Activated CD8-positive, alpha-beta memory T cell treated with anti-CD3 and anti-CD28 coated beads for 1 hour (primary cell): ENCODE measurements at places on chromosomes 5 and 9.

DNA sequence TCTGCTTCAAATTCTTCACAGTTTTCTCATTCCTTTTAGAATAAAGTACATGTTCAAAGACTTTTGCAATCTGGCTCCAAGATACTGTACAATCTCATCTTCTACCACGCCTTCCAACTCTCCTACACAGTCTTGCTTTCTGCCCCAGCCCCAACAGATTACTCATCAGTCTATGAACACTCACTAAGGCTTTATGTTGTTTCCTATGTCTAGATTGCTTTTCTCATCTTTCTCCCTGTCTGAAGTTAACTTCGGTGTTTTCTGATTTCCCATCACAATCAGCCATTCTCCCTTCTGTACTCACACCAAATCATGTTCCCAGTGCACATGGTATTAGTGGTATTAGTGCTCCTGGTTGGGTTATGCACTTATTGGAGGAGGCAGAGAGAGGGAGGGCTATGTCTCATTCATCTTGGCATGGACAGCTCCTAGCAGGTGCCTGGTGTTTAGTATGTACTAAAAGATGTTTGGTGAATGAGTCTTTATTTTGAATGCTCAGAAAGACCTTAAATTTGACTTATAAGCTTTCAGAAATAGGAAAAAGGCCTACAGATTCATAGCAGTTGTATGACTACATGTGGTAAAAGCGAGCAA lies 44.0 kb upstream of the ZNF608 start:
- DNase-seq = no peak

DNA sequence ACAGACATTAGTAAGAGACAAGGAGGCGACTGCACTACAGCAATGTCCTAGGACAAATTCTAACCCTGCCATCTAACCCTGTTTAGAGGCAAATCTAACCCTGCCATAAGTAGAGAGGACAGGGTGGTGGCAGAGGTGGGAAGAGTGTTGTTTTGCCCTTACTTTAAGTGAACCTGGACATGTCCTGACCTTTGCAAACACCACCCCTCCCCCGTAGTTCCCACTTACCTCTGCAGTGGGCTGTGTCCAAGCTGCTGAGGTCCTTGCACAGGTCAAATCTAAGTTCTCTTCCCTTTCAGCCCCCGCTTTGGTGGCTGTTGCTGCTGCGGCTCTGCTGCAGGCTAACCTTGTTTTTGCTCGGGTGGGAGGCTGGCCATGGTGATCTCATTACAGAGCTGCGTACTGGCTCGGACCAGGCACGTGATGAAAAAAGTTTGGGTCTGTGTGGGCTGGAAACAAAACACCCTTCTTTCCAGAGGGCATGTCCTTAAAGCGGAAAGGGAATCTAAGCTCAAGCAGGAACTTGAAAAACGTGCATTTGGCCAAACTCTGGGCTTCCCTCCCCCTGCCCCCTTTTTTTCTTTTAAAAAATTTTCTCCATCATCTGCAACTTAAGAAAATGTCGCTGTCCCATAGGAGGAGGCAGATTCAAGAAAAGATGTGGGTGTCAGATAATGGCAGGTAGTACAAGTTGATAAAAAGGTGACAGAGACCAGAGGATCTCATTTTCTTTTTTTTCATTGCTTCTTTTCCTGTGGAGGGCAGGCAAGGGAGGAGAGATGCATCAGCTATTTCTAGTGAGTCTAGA lies at the start of gene FAXDC2:
TSS of gene FAXDC2 (minus strand) at position 349 of the 808 bp plus-strand sequence. CDS start 12,425 bp downstream, outside the sequence.
- no peak for DNase-seq

- no peak for DNase-seq
These were observed 694 bp upstream of the PLAA start for GRCh38 chr9:26947736-26948135.

DNA sequence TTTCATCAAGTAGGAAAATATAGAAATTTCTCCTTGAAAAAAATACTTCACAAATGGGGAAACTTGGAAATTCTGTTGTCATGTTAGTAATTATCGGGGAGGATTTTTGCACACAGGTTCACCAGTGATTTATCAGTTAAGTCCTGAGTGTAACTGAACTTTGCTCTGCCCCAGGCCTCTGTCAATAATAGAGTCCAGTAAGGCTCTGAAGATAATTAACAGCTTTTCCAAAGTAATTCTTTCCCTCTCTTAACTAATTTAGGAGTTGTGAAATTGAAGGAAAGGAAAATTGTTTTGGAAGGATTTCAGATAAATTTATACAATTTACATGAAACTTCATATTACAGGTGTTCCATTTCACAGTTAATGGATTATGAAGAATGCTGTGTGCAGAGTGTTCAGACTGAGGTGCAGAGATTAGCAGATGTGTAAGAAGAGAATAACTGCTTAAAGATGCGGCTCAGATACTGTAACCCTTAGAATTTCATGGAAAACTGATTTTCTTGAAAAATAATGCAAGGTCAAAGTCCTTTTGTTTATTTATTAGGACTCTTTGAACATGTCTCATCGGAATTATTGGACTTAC lies 2.9 kb upstream of the AGXT2 start:
- no peak for DNase-seq

- no peak for DNase-seq
These were observed 384.6 kb upstream of the SLC30A5 start for GRCh38 chr5:68709239-68709638.

DNA sequence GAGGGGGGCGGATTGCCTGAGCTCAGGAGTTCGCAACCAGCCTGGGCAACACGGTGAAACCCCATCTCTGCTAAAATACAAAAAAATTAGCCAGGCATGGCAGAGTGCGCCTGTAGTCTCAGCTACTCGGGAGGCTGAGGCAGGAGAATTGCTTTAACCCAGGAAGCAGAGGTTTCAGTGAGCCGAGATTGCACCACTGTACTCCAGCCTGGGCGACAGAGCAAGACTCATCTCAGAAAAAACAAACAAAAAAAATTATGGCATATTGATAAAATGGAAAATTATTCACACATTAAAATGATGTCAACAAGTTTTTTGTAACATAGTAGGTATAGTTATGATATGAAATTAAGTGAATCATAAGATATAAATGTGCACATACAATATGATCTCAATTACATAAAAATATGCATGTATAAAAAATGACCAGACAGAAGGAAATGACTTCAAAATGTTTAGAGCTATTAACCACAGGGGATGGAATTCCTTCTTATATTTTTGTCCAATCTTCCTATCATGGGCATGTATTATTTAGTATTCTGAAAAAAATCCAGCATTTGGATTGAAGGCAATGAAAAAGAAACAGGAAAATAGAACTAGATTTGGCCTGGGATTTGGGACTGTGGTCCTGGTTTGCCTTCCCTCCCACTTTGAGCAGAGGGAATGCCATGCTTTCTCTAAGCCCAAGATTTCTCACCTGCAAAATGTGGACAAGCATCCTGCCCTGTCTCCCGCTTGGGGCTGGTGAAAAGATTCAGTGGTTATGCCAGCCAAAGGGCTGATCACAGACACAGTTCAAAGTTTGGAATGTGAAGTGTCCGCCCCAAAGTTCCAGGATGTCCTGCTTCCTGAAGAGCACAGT lies 19.5 kb downstream of the SPAAR start:
- DNase-seq = no peak

- DNase-seq = no peak
These were observed 2.3 kb upstream of the RASEF start for GRCh38 chr9:83065233-83065632.

DNA sequence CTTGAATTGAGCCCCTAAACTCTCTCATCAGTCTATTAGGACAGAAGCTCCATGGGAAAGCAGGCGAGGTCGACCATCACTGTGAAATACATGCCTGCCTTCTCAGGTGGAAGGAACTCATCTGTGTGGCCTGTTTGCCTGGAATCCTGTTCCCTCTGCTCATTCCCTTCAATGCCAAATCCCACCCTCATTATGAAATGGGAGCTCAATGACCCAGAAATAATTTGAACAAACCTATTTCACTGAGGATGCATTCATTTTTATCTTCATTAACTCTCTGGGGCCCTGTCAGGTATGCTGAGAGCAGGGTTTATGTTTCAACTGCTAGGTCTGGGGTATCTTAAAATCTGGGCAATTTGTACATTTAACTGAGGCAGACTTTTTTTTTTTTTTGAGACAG lies 142.2 kb downstream of the MED27 start:
- no peak for DNase-seq

GRCh38 chr9:69446496-69446895 lies 121.5 kb downstream of the ENTREP1 start:
- no peak for DNase-seq
